ENCODE measurements at places on chromosomes 1 and 21.

- DNase-seq = no peak
Measured at GRCh38 chr1:226942392-226942791, 2.3 kb downstream of the COQ8A start.

DNA sequence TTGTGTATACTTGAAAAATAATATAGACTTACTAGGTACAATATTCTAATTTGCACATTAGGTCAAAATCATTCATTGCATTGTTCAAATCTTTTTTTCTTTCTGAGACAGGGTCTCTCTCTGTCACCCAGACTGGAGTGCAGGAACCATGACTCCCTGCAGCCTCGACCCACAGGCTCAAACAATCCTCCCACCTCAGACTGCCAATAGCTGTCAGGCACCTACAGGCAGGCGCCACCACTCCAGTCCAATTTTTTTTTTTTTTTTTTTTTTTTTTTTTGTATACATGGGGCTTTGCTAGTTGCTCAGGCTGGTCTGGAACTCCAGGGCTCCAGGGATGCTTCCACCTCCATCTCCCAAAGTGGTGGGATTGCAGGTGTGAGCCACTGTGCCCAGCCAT lies 656.9 kb downstream of the KCNT2 start:
- DNase-seq = no peak

GRCh38 chr1:21098186-21098915 lies 78.3 kb downstream of the EIF4G3 start:
- DNase-seq = no peak

DNA sequence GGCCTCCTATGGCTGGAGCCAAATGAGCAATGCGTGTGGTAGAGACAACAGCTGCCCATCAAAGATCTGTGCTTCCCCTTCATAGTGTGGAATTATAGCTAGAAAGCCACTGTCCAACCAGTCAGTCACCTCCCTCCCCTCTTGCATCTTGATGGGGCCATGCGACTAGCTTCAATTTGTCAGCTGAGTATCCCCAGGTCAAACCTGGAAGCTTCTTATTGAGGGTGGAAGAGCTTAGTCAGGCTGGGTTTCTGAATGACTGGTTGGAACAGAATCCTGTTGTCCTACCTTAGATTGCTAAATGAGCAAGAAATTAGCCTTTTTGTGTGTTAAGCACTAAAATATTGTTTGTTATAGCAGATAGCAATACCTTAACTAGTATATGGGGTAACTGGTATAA lies 625.4 kb downstream of the PTPRC start:
- no peak for DNase-seq

GRCh38 chr21:42145569-42146272 lies 73.2 kb upstream of the ABCG1 start:
- DNase-seq = peak; percentile 84

DNA sequence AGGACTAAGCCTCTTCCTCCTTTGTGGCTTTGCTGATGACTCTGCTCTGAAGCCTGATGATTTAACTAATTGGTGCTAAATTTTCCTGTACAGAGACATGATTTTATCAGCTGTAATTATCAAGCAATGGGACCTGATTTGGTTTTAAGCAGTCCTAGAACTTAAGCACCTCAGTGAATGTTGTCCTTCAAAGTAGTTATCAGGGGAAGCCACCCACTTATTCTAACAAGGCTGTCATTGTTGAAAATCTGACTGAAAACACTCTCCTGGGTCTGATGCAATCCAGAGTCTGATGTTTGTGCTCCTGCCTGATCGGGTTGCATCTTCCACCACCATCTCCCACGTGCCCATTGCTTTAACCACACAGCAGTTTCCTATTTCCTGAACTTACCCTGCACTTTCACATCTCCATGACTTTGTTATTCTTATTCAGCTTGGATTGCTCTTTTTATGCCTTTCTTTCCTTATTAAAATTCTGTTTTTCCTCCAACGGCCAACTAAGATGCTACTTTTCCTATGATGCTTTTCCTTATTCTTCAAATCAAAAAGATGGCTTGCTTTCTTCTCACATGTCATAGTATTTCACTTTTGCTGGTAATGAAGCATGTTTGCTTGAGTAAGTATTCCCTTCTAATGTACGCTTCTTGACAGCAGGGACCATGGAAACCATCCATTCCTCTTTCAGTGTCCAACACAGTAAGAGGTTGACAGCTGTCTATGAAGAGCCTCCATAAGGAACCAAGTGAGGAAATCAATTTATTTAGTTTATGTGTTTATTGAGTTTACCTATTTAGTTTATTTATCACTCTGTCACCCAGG lies 55.0 kb downstream of the S1PR1 start:
- no peak for DNase-seq

GRCh38 chr1:71804140-71804539 lies 478.2 kb downstream of the NEGR1 start:
- no peak for DNase-seq

GRCh38 chr21:33969581-33969980 lies 54.0 kb upstream of the ATP5PO start:
- DNase-seq = no peak

DNA sequence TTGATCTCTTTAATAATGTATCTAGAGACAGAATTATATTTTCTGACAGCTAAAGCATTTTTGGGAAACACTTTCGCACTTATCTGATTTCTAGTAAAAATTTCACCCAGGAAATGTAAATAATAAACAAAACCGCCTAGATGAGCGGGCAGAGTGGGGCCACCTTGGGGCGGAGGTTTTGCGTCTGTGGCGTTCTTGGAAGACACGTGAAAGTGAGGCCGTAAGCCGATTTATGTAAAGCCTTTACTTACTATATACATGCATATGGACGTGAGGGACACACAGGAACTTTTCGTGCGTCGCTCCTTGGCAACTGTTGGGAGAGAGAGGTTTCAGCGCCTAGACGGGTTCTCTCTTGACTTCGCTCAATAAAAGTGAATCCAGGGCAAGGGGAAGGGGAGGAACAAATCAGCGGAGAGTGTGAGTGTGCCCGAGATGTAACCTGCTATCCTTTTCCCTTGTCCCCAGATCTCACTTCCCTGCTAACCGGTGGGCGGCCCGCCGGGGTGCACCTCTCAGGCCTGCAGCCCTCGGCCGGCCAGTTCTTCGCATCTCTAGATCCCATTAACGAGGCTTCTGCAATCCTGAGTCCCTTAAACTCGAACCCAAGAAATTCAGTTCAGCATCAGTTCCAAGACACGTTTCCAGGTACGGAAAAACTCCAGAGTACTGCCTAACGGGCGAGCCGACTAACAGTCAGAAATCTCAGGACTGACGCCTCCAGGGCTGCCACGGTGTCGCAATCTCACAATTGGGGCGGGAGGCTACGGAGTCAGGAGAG lies 1.7 kb downstream of the HLX start:
- no peak for DNase-seq

DNA sequence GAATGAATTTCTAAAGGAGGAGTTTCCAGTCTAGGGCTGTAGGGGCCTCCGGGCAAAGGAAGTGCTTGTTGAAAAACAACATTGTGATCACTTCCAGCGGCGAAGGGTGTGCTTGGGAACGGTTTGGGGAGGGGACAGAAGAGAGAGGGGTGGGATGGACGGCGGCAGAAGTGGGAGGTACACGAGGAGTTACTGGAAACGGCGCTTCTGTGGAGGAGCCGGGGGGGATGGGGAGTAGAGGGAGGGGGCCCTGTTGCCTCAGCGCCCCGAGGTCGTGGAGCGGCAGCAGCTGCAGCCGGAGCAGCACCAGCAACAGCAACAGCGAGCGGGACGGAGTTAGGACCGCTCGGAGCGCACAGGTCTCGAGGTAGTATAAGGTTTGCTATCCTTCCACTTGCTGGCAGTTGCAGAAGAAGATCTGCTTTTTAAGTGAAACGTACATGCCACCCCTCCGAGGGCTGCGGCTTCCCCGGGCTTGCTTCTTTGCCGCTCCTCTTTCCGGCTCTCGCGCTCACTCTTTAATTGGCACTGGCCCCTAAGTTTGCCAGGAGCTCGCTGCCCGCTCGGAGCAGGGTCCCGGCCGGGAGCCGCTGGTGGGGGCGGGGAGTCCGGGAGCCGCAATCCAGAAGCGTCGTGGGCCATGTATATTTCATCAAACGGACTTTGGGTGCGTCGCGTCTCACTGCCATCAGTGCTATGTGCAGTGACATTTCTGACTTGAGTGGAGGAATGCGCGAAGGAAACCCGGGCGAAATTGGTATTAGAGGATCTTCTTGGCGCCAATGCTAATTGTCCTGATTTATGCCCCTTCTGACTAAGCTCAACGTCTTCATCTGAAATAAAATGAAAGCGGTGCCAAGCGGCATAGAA lies 771 bp upstream of the NTNG1 start:
- DNase-seq = peak; percentile 44

DNA sequence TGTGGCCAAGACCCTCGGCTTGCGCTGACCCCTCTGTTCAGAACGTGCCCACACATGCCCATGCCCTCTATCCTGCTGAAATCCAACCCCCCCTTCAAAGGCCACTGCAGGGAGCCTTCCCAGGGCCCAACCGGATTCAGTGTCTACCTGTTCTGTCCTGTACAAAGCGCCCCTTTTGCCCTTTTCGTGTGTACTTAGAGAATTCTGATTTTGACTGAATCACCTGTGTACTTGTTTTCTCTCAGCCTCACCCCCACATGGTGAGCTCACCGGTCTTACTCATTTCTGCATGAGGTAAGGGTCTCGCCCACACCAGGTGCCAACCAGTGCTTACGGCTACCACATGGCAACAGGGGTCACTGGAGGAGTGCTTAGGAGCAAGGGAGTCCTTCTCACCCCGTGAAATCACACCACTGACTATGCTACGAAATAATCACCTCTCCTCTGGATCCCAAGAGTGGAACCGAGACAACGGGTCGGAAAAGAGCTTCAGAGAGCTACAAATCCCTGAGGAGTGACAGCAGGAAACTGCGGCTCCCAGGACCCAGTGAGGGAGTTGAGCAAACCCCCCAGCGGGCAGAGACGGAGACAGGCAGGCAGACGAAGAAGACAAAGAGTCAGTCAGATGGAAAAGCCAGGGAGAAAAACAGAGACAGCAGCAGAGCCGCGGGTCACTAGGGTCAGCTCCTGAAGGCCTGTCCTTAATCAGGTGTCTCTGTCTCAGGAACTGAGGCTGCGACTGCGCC lies 2.1 kb upstream of the S100A2 start:
- DNase-seq = no peak

DNA sequence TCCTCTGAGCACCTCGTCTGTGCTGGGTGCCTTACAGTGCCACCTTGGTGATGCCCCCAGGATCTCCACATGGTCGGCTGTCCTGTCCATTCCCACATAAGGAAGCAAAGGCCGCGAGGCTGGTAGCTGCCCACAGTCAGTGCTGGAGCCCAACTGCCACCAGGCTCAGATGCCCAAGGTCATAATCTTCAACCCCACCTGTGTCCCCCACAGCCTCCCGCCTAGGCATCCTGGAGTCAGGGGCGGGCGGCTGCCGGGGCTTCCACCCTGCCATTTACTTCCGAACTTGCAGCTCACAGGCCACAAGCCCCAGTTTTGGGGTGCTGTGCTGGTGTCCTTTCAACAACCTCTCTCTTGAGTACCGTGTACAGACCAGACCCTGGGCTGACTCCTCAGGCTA lies 126.3 kb downstream of the CASZ1 start:
- no peak for DNase-seq

DNA sequence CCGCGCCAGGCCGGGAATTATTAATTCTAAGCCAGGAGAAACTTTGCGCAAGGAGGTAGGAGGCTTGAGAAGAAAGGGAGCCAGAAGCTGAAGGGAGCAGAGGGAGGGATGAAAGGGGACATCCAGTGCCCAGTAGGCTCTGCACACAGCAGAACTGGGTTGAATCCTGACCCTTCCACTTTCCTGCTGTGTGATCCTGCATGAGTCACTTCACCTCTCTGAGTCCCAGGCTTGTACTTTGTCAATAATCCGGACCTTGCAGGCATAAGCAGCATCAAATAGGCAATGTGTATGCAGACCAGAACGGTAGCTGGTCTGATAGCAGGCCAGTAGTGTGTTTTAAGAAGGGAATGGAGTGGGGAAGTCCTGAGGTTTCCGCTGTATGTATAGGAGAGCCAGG lies 25.5 kb upstream of the EPB41 start:
- no peak for DNase-seq

DNA sequence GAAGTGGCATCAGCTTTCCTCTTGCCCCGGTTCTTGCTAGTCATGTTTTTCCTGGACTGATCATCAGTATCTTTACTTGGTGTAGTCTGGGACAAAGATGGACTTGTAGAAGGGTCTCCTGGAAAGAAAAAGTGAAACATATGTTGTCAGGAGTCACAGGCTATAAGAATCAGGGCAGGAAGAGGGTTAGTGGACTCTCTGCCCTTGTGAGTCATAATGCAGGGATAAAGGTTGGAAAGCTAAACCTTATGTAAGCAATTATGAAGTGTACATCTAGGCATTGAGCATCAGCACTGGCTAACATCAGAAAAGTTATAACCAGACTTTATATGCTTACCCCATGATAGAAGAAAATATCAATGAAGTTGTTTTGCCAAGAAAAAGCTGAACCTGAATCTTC lies 51.2 kb downstream of the XKR8 start:
- DNase-seq = no peak

DNA sequence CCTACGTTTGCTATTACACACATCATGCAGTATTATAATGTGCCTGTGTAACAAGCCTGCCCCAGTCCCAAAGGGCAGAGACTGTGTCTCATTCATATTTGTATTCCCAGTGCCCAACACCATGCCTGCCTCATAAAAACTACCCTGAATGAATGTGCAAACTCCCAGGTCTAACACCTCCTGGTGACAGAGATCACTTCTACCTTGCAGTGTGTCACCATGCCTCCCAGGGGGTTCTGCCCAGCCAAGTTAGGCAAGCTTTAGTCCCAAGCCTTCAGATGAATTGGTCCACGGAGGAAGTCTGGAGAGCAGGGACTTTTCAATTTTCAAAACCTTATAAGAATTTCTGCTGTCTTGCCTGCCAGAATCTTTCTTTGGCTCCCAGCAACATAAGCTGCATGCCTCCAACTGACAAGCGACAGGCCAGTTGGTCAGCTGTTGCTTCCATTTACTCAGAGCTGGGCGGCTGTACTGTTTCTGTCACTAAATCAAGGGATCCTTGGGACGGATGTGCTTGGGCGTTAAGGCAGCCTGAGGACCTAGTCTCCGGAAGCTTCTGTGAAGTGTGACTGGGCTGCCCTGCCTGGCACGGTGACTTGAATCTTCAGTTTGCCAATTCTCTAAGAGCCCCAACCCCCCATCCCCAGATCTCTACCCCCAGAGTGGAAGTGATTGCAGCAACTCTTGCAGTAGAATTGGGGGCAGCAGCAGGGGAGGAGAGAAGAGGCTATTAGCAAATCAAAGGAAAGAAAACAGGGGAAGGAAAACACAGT lies 1.2 kb downstream of the RXRG start:
- no peak for DNase-seq

- no peak for DNase-seq
Measured at GRCh38 chr21:38661197-38661871, 144.4 kb upstream of the ETS2 start.

DNA sequence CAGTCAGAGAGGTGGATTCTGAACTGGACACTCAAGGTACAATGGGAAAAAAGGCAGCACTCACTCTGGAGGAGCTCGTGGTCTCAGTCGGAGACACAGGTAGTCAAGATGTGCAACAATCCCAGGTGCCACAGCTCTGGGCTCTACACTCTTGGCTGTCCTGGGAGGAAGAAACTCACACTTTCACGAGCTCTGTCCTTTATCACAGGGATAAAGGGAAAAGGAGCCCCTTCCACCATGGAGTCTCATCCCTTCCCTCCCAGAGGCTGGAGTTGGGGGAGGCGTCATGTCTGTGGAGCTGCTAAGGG lies 20.3 kb downstream of the CDK18 start:
- no peak for DNase-seq

GRCh38 chr1:55443175-55443915 lies 228.2 kb upstream of the USP24 start:
- no peak for DNase-seq

All from germinal center (tissue), 1 donor.